ENCODE measurements at places on chromosomes 4 and X. TPM values are rescaled to one million over a fixed set of nuclear protein-coding genes. Genes with fewer than 3 reads are reported as not detected.

GRCh38 chr4:104907074-104907649 is 239.5 kb upstream of the TET2 start:
- H3K27me3 ChIP-seq = no peaks in the 10 kb centered on the region
- H3K27ac ChIP-seq = no peak overlapping the region
- DNase-seq = no peak
- H3K36me3 ChIP-seq = no peaks in the 10 kb centered on the region
- no peak overlapping the region for H3K4me3 ChIP-seq
- no peaks in the 10 kb centered on the region for H3K4me1 ChIP-seq

GRCh38 chr4:73718375-73719373 is 21.7 kb upstream of the CXCL8 start:
- no peaks in the 10 kb centered on the region for H3K4me1 ChIP-seq
- H3K27ac ChIP-seq = no peak overlapping the region
- DNase-seq = no peak
- H3K27me3 ChIP-seq = no peaks in the 10 kb centered on the region
- H3K4me3 ChIP-seq = no peak overlapping the region

GRCh38 chrX:18696653-18697052 is 10.8 kb upstream of the PPEF1 start:
- H3K27ac ChIP-seq = no peak overlapping the region
- no peaks in the 10 kb centered on the region for H3K36me3 ChIP-seq
- H3K27me3 ChIP-seq = no peaks in the 10 kb centered on the region
- no peaks in the 10 kb centered on the region for H3K4me1 ChIP-seq
- H3K4me3 ChIP-seq = no peak overlapping the region
- DNase-seq = no peak

The HEPH gene
- total RNA-seq = 16.9 TPM
